ENCODE measurements at places on chromosomes 4 and X. TPM values are rescaled to one million over a fixed set of nuclear protein-coding genes. Genes with fewer than 3 reads are reported as not detected.

GRCh38 chr4:139453041-139453370 lies 915 bp upstream of the RAB33B start:
- peak; percentile 72 for DNase-seq

- no peak for DNase-seq
Observed at GRCh38 chr4:82484996-82485783, 54.8 kb downstream of the ENOPH1 start.

DNA sequence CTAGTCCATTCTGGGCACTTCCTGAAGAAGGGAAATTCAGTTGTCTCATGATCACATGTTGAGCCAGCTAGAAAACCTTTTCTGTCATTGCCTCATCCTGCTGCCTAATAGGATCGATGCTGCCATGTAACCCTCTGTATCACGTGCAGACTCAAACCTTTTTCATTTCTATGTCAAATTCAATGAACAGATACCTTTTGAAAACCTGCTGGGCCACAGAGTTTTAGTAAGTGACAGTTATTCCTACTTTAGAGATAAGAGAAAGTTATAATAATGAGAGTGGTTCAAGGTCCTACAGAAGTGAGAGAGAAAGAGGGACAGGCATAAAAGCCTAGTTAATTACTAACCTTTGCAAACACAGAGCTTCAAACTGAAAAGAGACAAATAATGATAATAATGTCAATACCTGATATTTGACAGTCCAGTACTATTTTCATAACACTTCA lies 46.0 kb downstream of the MAOA start:
- DNase-seq = no peak

- no peak for DNase-seq
Observed at GRCh38 chr4:8394061-8394519, 46.4 kb downstream of the ACOX3 start.

The PDLIM5 gene
- total RNA-seq = 43.1 TPM

The USP17L17 gene
- total RNA-seq = not detected

The SULT1E1 gene
- not detected for total RNA-seq

The CSAG1 gene
- total RNA-seq = not detected

The EDA2R gene
- total RNA-seq = 0.80 TPM

The ARAF gene
- 34.4 TPM for total RNA-seq

Data from H7 (cell line).